ENCODE measurements at places on chromosomes 3 and 15.

- DNase-seq: no peak
These were observed 126.9 kb downstream of the THRB start for GRCh38 chr3:24367664-24368264.

- DNase-seq: peak; percentile 48
These were observed 129.8 kb downstream of the DLG1 start for GRCh38 chr3:197168606-197169005.

GRCh38 chr3:182650568-182651128 is 142.7 kb upstream of the ATP11B start:
- DNase-seq: no peak

GRCh38 chr3:102225005-102225404 is 209.8 kb upstream of the ZPLD1 start:
- no peak for DNase-seq

DNA sequence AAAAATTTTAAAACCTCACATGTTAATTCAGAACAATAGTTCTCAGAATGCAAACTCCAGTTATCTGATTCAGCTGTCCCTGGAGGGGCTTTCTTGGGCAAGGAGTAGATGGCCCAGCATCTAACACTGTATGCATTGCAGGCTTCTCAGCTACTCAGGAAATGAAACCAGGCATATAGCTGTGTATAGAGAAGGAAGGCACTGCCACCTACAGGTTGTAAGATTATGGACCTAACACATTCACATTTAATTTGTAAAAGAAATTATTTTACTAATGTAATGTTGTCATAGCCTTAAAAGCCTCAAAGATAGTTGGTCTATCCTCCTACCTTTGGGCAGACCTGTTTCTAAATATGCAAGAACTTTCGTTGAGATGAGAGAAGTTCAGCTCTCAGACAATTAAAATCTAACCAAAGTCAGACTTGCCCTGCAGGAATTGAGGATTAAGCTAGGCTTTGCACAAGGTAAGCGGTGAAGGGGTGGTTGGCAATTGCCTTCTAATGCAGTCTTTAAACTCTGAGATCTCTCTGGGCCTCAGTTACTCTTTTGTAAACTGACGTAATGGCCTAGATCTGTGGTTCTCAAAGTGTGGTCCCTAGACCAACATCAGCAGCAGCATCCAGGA is 132.8 kb upstream of the SLC24A5 start:
- DNase-seq: peak; percentile 72

Data from G401 (cell line).